ENCODE measurements at places on chromosomes 2 and 18.

DNA sequence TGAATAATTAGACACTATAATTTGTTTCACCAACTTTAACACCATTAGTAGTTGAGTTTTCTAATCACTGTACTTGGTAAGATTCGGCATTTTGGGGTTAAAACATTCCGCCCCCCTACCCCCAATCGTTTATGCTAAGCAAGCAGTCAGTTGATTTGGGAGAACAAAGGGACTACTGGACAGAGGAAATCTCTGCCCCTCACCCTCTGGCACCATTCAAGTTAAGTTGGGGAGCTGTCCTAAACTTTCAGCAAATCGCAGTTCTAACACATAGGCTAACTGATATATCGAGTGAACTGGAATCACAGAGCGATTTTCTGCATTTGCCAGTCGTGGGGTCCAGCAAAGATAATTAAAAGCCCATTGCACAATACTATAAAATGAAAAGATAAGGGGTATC, 5.6 kb downstream of the KLF7 start:
- DNase-seq = no peak

- DNase-seq = no peak
Observed at GRCh38 chr2:66331176-66331575, 103.7 kb upstream of the MEIS1 start.

- no peak for DNase-seq
Observed at GRCh38 chr2:220670511-220670910, 901.6 kb downstream of the EPHA4 start.

GRCh38 chr18:63427558-63427957, 5.3 kb upstream of the VPS4B start:
- DNase-seq = no peak

DNA sequence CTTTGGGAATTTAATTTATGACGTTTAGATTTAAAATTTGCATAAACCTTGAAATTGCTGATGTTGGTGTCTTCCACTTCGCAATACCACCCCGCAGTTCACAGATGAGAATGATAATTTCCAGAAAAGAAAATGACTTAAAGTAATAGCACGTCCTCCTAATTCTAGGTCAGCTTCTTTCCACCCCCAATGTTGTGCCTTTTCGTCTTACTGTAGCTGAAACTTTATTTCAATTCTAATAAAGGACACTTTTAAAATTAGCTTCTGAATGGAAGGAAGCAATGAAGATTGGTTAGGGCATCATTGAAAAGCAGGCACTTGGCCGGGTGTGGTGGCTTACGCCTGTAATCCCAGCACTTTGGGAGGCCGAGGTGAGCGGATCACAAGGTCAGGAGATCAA, 107.4 kb downstream of the MYCN start:
- DNase-seq = no peak

DNA sequence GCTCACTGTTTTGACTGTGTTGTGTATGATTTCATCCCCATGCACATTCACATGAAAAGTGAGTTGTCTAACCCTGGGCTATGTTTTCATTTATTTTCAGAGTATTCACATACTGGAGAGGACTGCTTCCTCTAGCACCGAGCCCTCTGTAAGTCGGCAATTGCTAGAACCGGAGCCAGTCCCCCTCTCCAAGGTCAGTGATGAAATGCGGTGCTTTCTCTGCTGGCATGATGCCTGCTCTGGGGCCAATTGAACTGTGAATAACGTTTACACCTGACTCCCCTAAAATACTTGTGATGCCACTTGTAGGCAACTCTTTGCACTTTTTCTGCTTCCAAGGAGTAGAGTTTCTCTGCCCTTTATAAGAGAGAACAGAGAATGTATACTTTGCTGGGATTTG, 126.9 kb downstream of the PRKRA start:
- DNase-seq = no peak

DNA sequence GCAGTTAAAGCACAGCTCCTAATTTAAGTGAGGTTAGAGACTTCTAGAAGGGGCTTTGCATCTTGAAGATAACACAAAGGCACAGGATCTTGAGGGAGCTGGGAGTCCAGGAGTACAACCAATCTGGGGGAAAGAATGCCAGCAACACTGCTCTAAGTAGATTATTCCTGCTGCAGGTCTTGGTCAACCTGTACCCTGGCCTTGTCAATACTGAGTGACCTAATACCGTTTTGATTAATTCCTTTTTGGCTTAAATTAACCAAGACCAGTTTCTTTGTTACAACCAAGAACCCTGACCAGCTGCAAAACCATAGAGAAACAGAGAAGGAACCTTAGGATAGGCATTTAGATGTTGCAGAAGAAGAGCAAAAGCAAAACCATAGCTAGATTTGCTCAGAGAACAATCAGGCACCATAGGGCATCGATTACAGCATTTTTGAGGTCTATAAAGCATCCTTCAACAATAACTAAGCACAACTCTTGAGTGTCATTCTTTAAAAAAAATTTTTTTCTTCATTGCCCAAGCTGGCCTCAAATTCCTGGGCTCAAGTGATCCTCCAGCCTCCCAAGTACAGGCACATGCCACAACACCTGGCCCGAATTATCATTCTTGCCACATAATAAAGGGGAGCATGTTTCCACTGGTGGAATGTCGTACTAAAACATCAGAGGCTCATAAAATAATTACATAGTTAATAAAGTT, 6.3 kb downstream of the STARD7 start:
- no peak for DNase-seq

DNA sequence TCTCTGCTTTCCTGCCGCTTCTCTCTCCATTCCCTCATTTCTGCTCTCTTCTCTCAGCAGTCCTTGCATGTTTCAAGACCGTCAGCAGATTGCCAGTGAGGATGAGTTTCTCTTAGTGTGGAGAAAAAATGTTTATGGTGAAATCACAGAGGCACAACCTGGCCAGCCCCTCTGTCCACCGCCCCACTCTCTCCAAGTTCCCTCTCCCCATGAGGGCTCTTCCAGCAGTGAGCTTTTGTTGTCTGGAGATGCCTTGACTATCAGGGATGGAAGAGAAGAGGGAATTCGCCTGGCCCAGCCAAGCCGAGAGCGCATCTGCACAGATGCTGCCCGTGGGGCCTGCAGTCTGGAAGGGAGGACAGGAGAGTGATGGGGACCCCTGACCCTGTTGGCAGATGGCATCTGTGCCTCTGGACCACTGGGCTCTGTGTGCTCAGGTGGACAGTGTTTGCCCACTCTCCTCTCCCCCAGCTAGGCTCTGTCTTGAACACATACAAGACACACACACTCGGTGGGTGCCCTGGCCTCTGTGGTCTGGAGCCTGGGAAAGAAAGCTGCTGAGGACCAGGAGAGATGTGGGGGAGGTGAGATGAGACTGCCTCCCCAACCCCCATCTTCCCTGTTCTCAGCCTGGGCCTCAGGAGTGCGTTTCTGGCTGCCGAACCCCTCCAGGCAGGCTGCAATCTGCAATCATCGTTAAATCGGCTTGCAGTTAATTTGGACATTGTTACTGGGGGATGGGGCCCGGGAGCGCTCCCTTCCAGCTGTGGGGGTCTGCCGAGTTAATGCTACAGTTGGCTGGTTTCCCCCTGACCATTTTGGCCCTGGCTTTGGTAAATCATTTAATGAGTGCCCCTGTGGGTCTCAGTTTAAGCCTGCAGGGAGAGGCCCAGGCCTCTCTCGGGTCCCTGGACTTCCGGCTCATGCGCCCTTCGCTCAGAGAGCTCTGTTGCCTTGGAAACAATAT, 4.5 kb downstream of the ITM2C start:
- no peak for DNase-seq

GRCh38 chr2:153417077-153417476, 61.5 kb downstream of the RPRM start:
- DNase-seq = no peak

DNA sequence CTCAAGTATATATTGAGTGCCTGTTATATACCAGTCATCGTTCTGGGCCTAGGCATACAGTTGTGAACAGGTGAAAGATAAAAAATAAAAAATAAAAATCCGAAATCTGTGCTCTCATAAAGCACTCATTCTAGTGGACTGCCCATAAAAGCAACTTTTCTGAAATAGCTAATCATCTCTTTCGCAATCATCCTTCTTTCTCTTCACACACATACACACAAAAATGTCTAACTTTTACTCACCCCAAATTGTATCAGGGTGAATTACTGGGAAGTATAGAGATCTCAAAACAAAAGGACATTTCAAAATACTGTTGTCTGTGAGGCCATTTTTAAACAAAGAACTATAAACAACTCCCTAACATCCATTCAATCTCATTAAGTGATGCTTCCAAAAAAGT, 29.6 kb upstream of the ORC2 start:
- DNase-seq = no peak

DNA sequence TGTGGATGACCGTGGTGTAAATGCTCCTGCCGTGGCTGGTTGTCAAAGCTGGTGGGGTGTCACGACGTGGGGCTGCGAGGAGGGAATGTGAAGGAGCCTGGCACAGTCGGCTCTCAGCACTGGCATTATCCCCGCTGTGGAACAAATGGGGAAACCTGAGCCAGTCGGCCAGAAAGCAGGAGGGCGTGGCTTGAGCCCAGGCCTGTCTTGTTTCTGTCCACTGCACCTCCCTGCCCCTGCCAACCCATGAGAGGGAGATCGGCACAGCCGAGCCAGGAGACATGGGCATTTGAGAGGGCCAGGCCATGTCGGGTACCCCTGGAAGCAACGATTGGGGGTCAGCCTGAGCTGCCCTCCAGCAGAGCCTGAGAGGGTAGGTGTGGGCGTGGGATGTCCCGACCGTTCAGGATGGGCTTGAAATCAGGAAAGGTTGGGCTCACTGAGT, 44.5 kb downstream of the PDIA6 start:
- DNase-seq = no peak

- DNase-seq = no peak
Observed at GRCh38 chr2:152075461-152076050, 23.3 kb downstream of the CACNB4 start.
